Mammary epithelial cell (primary cell): ENCODE measurements at places on chromosomes 7 and 10. TPM values are rescaled to one million over a fixed set of nuclear protein-coding genes. Genes with fewer than 3 reads are reported as not detected.

GRCh38 chr10:58765910-58766309 is 253.2 kb downstream of the BICC1 start:
- DNase-seq = no peak

GRCh38 chr10:21473135-21473534 is 52.3 kb downstream of the SKIDA1 start:
- DNase-seq = no peak

- no peak for DNase-seq
These were observed 79.5 kb downstream of the AOAH start for GRCh38 chr7:36644625-36645422.

DNA sequence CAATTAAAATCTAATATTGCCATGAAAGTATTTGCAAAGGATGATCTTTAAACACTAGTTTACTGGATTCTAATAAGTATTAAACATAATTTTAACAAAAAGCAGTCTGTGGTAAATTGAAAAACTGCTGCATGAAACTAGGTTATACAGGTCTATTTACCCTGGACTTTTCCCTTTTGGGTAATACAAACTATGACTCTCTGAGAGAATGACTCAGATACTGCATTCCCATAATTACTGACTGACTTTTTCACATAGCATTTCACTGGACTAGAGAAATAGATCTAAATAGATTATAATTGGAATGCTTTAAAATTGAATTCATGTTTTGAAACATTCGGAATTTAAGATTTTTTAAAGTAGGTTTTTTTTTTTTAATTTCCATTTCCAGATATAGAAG is 395.7 kb downstream of the THSD7A start:
- DNase-seq = peak; percentile 20

GRCh38 chr7:19620470-19620869 is 88.4 kb downstream of the POLR1F start:
- DNase-seq = no peak

- DNase-seq = no peak
These were observed 4.4 kb upstream of the ASB13 start for GRCh38 chr10:5670662-5671375.

DNA sequence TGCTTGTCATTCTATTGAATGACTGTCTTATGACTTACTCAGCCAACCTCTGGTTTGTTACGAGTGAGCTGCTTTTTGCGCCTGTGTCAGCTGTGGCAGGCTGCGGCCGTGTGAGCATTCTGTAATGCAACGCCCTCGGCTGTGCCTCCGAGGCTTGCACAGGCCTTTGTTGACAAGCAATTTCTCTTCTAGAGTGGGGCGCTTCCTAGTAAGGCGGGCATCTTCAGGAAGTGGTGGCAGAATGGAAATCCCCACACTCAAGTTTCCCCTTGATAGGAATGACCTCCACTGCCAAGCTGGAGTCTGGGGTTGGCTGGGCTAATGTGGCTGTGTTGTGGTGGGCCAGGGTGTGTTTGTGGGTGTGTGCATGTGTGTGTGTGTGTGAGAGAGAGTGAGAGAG is 20.2 kb upstream of the TMEM178B start:
- DNase-seq = no peak

- no peak for DNase-seq
These were observed 1.0 kb upstream of the KIAA1549 start for GRCh38 chr7:138982204-138982623.

- no peak for DNase-seq
These were observed 486.0 kb upstream of the MKI67 start for GRCh38 chr10:128612195-128612594.

- DNase-seq = no peak
These were observed 19.1 kb downstream of the TSPAN14 start for GRCh38 chr10:80473096-80473657.

- no peak for DNase-seq
These were observed 366.4 kb upstream of the PLXDC2 start for GRCh38 chr10:19449860-19450259.

DNA sequence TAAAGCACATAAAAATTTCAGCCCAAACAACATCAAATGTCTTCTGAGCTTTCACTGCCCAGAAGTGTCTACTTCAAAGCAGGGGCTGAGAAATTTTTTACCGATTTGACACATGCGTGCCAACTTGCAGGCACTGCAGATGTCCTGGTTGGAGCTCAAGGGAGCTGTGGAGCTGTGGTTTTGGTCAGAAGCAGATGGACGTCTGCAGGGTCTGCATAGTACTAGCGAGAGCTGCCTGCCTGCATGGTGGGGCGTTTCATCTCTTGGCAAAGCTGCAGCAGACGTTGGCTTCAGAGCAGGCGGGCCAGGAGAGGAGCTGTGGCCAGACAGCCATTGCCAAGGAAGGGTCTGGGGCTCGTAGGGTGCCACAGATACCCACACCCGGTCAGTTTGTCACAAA is 296.7 kb downstream of the GLRX3 start:
- no peak for DNase-seq

DNA sequence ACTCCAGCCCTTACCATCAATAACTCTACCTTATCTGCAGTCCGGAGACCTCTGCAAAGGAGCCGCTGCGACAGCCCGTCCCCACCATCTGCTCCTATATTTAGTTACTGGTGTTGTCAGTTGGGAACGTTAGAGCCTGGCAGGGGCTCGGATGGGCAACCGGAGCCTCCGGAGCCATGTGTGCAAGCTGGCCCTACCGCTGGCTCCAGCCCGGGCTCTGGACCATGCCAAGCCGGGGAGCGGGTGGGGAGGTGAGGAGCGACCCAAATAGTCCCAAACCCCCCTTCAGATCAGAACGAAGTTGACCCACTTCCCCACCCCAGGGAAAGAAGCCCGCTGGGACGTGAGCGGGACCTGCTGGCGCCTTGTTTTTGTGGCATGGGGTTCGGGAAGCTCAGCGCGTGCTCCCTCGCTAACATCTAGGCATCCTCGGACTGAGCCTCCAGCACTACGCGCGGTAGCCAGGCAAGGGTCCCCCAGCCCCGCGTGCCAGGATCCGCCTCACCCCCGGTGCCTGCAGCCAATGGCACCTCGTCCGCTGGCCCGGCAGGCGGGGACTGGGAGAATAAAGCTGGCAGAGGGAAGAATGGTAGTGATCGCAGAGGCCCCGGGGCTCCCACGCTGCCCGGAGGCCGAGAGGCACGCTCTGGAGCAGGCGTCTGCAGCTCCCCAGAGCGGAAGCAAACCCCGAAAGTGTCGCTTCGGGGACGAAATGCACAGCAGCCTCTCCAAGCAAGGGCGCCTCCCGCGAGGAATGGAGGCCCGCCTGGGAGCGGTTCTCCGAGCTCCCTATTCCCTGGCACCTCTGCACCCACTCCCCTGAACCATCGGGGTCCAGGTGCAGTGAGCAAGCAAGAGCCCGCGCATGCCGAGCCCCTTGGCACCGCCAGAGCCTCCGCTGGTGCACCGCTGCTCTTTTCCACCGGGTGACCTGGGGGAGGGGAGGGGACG is 679 bp downstream of the LRRC20 start:
- DNase-seq = peak; percentile 39

DNA sequence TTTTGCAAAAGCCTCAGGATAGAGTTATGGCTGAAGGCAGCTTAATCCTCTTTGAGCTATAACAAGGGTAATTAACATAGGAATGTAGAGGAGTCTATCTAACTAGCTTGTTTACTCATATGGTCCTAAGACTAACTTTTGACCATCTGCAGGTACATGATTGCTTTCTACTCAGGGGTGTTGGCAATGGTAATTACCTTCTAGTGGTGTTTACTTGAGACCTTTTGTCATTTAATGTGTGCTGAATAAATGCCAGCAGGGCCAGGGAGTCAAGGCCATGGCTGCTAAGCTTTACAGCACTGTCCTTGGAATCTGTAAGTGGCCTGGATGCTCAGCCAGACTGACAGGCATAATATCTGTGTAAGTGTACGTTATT is 1325.0 kb downstream of the XPNPEP1 start:
- DNase-seq = no peak

GRCh38 chr10:121830101-121830500 is 97.7 kb downstream of the ATE1 start:
- no peak for DNase-seq

DNA sequence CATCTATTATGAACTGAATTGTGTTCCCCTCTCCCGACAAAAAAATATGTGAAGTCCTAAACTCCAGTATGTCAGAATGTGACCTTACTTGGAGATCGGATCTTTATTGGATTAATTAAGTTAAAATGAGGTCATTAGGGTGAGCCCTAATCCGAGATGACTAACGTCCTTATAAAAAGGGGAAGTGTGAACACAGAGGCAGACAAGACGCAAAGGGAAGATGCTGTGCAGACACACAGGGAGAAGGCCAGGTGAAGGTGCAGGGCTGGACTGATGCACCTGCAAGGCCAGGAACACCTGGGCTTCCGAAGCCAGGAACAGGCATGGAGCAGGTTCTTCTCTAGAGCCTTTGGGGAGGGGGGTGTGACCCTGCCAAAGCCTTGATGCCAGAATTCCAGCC is 187.8 kb downstream of the PARD3 start:
- DNase-seq = no peak

GRCh38 chr10:14588084-14588937 is 186.4 kb downstream of the FAM107B start:
- no peak for DNase-seq

- no peak for DNase-seq
These were observed 197.5 kb downstream of the ARL4A start for GRCh38 chr7:12884856-12885440.

GRCh38 chr10:31940839-31941653 is 12.4 kb upstream of the ARHGAP12 start:
- peak; percentile 98 for DNase-seq

Gene CRTAC1
- not detected in 2 replicates for total RNA-seq

Gene DPYSL4
- total RNA-seq = 3.0 TPM

Gene SHH
- total RNA-seq = 0.35 TPM in 1 of 2 replicates, not detected in the other

Gene ZNF487
- 1.6 and 3.2 TPM in 2 replicates for total RNA-seq

Gene PPP1R17
- not detected in 2 replicates for total RNA-seq

Gene KLF14
- not detected in 2 replicates for total RNA-seq

Gene FAM20C
- 48.5 TPM for total RNA-seq

Gene LMBR1
- 65.6 and 65.7 TPM in 2 replicates for total RNA-seq

Gene PNLIPRP2
- not detected in 2 replicates for total RNA-seq

Gene CFAP69
- 5.0 TPM for total RNA-seq
